GM12864 (cell line): ENCODE measurements at places on chromosomes 4 and X.

DNA sequence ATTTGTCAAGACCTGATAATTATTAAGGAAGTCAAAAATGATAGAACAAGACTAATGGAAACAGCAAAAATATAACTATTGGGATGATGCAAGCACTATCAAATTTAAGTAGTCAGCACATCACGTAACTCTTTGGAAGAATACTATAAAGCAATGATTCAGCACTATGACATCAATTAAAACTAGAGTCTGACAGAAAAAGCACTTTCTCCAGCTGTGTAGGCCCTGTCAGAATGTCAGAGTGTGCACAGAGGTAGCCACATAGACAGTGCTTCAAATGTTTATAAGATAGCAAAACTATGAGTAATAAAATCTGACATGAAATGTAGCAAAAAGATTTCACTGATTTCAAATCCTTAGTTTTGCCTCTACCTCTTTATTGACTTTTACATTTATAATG is 1226.6 kb upstream of the ADGRL3 start:
- DNase-seq = no peak

GRCh38 chr4:149933883-149934282 is 118.2 kb upstream of the IQCM start:
- DNase-seq = no peak

DNA sequence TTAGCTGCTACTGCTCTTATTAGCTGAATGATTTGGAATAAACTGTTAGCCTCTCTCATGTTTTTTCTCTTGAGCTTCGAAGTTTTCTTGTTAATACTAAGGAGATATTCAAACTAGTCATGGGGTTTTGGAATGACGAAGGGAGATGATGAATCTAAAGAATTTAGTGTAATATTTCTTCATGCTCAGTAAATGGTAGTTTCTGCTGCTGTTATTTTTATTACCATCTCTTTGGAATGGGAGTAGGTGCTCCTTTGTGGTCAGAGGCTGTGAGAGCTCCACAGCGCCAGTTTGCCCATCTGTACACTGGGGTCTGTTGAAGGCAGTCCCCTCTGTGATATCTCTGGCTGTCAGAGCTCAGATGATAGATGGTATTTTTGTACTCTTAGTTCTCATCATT is 33.7 kb downstream of the HTT start:
- no peak for DNase-seq

DNA sequence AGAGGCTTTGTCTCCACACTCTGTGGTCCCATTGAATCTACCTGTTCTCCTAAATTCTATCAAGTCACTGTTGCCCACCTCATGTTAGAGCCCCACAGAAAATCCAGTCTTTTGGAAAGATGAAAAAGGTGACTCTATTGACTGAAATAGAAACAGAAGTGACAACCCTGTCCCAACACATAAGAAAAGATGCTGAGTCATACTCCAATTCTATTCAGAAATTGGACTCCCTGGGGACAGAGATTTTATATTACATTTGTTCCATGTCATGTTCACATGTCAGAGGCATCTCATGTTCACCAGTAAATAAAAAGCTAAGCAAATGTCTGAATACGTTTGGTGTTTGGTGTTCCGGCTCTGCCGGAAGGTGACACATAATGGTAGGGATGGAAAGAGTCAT is 2.9 kb upstream of the GRPR start:
- DNase-seq = no peak

- DNase-seq = no peak
These were observed 93.2 kb downstream of the SORBS2 start for GRCh38 chr4:185718578-185719499.

DNA sequence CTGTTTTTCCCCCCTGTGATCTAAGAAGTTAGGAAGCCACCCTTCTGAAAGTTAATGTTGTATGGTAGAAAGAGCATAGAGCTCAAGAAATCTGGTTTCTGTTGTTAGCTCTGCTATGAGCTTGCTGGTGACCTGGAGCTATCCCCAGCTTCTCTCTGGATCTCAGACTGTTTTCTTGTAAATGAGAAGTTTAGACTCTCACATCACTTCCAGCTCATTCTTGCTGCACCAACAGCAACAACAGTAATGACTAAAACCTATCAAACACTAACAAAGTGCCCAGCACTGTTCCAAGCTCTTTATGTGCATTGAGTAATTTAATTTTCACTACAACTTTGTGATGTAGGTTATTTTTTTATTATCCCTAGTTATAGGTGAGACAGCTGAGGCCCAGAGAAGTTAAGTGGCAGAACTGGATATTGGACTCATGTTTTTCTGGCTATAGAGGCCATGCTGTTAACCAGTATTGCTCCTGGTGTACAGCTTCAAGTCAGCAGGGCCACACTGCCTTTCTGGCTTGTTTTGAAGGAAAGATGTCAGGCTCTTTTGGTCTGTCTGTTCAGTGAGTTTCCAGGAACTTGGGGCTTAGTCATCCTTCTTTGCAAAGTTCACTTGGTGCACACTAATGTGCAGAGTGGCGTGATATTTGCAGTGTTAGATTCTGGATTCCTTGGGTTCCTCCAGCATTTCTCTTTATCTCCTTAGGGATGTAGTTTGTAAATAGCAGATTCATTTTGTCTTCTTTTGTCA is 27.8 kb upstream of the TMEM164 start:
- DNase-seq = no peak

- DNase-seq = no peak
These were observed 1124.1 kb downstream of the ADGRL3 start for GRCh38 chr4:62324215-62324614.

DNA sequence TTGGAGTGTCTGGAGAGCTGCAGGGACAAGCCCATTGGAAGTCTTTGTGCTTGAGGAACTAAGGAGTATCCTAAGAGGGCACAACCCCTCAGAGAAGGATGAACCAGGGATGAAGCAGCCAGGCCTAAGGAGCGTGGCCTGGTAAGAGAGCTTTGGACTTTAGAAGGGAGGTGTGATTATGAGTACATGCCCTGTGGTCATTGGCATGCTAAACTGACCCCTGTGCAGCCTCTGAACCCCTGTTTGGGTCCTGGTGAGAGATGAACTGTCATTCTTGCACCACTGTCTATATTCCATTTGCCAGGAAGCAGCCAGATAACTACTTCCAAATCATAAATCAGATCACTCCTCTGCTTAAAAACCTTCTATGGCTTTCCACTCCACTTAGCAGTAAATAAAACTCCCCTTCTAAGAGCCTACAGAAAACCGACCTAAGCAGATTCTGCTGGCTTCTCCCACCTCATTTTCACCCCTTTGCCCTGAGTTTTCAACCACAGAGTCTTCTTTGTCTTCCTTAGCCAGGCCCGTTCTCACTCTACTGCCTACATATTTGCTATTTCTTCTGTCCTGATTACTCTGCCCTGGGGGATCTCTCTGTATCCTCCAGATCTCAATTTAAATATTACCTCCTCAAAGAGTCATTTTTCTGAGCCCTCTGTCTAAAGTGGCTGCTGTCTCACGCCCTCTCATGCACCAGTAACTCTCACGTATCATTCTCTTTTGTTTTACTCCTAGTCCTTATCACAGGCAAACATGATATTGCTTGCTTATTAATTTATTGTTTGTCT is 56.7 kb downstream of the MID1IP1 start:
- DNase-seq = no peak

- DNase-seq = no peak
These were observed 44.7 kb upstream of the UGT2B7 start for GRCh38 chr4:69051576-69051943.
